GM23248 (cell line): ENCODE measurements at places on chromosomes 5 and 9. TPM values are rescaled to one million over a fixed set of nuclear protein-coding genes. Genes with fewer than 3 reads are reported as not detected.

- no peak for DNase-seq
Observed at GRCh38 chr9:5999443-6000101, 15.9 kb downstream of the RANBP6 start.

ZNF474 gene
- 0.43 TPM in 1 of 2 replicates, not detected in the other for total RNA-seq

DNA sequence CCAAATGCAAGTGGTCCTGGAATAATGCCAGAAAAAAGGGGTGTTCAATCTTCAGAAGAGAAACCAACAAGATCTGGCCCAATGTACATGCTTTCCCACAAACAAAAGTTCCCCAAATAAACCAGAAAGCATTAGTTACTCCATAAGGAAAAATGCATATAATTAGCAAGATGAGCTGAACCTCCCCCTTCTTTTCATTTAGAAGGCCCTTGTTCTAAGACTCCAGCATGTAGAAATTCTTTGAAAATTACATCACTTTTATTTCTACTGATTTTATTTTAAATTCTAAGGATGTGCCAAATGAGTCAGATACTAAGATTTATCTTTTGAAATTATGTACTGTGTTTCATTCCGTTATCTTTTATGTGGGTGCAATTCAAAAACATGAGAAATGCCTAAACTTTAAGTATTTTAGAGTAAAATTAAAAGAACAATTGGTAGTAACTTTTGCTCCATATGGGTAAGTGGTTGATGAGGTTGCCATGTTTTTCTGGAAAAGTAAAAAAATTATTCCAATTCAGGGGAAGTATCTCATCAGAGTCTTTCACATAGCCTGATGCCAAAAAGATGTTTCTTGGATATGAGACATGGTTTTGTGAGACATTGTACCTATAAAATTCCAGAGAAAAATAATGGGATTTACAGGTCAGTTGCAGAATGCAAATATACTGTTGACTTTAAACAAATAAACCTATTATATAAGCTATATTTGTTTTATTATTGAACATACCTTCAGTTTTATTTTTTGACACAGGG is 106.5 kb upstream of the CCDC112 start:
- peak; percentile 80 for DNase-seq

SHISAL2B gene
- not detected in 2 replicates for total RNA-seq

GRCh38 chr5:139658928-139659667 is 10.9 kb downstream of the CXXC5 start:
- DNase-seq: peak; percentile 91

HEXB gene
- total RNA-seq: 106 and 109 TPM in 2 replicates

- DNase-seq: peak; percentile 87
Observed at GRCh38 chr5:138981131-138981530, 106.0 kb upstream of the LRRTM2 start.

DNA sequence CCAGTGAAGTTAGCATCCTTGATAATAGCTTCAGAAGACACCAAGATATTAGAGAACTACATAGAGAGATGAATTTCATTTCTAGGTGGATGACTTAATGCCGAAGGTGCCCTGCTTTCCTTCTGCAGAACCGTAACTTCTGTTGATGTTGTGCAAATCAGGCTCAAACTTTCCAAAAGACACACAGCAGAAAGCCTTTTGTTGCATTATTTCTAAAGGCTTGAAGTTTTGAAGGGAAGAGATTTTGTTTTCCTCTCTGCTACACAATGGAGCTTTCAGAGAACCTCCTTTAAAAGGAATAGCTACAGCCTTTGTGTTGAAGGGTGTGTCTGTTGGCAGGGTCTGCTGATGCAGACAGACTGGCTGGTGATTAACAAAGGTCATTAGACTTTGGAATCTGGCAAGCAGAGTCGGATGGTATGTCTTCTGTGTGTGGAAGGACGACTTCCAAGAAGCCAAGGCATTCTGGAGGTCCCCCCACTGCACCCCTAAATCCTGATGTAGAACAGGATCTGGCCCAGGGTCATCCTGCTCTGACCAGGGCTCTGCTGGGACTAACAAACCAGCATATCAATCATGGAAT is 57.8 kb downstream of the ZNF462 start:
- peak; percentile 69 for DNase-seq

GRCh38 chr5:21663082-21663481 is 1190.1 kb downstream of the CDH12 start:
- no peak for DNase-seq

GRCh38 chr9:96047741-96048103 is 172.2 kb downstream of the ERCC6L2 start:
- DNase-seq: no peak

ASS1 gene
- 182 and 216 TPM in 2 replicates for total RNA-seq

LCN2 gene
- total RNA-seq: not detected in 2 replicates

FAM221B gene
- total RNA-seq: not detected in 2 replicates

CD274 gene
- total RNA-seq: 4.2 and 4.3 TPM in 2 replicates

CORO2A gene
- total RNA-seq: 0.86 and 1.5 TPM in 2 replicates

DNA sequence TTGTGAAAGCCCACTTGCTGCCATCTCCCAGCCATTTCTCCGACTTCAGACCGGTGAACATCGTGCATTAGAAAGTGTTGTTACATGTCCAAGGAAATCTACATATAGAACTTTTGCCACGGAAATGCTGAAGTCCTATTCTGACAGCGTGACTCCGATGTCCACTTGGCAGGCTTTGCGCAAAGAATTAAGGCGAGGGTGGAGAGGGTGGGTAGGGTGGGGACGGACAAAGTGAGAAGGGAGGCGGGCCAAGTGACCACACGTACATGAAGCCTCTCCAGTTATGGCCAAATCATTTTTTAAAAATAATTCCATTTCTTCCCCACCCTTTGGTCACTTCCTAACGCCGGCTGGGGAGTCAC is 460 bp upstream of the ACO1 start:
- DNase-seq: peak; percentile 56

- DNase-seq: no peak
Observed at GRCh38 chr5:135545099-135545498, 9.3 kb upstream of the NEUROG1 start.

DNA sequence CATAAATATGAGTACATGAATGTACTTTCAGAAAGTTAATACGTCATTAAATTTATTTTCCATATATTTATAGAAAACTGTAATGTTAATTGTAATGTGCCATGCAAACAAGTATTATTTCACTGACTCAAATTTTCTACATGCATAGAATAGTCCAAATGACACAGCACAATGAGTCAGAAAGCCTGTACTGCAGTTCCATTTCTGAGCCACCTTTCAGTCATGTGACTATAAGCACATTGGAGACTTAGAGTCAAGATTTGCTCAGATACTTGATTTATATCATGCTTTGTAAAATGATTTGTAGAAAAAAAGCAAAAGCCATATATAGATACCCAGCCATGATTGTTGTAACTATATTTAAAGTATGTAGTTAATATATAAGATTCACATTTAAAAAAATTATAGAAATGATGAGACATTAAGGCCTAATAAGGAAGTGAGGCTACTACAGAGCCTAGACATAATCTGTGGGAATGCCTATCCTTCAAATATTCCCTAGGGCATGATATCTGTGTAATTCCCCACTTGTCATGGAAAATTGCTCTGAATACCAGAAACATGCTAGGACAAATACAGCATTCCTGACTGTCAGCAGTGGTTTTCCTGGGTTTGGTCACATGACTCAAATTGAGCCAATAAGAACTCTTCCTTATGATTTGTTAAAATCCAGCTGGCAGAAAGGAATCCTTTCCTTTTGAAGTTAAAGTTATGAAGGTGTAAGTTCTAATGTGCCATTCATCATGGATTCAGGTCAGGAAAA is 50.0 kb downstream of the PTPRD start:
- no peak for DNase-seq
